Erythroblast (primary cell): ENCODE measurements at places on chromosomes 2 and 18.

DNA sequence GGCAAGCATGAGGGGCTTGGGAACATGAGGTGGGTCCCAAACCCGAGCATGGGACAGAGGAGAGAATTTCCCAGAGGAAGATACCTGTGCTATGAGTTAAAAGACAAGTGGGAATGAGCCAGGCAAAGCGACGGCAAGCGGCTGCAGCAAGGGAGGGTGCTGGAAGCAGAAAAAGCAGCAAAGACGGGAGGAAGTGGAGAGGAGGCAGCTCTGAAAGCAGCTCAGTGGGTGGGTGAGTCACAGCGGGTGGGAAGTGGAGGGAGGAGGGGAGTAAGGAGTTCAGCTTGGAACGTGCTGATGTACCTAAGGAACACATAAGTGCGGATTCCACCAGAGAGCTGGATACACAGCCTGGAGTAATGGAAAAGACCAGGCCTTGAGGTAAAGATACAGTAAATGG is 41.4 kb downstream of the THUMPD2 start:
- DNase-seq: no peak

DNA sequence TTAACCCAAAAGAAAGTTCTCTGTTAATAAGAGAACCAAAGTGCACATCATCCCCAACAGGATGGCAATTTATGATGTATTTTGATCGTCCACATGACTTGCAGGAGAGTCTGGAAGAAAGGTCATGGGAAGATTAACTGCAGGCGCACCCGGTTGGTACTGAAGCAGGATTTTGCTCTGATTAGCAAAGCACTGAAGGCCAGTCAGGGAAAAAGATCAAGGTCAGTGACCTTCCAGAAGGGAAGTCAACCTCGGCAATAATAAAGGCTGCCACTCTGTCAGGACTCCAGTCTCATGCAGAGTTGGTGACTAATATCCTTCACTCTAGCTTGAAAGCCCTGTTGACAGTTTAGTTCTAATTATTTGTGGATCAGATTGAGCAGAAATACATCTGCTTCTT is 432.7 kb upstream of the RAB12 start:
- DNase-seq: no peak

GRCh38 chr18:44876024-44876423 is 195.3 kb downstream of the SETBP1 start:
- DNase-seq: no peak

GRCh38 chr2:49154140-49154539 is at the start of gene FSHR:
TSS of gene FSHR (minus strand) at chr2:49154515. CDS start at chr2:49154417, 98 bp downstream.
- no peak for DNase-seq

DNA sequence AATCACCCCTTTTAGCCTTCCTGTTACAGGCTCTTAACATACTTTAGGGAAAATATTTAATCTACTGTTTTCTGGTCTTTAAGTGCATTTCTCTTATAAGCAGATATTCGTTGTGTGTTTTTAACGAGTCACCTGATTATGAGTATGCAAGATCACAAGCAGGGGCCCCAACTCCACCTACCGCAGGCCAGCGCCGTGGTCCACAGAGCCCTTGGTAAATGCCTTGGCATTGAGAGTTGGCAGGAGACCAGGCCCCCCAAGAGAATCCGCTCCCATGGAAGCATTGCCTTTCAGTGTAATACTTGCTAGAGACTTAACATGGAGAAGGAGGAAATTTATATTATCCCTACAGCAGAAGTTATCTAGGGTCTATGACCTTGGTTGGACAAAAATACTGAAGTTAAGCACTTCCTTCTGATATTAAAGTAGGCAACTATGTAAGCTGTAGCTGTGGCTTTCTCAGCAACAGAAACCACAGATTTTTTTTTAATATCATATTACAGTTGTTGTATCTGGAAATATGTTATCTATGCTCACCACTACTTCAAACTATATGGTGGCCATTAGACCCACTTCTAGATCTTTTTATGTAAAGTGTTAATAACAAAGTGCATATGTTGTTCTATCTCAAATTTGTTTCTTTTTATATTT is 241.8 kb upstream of the MGAT5 start:
- DNase-seq: no peak
